ENCODE measurements at places on chromosomes 16 and 17.

GRCh38 chr17:9813166-9813565, 8.7 kb downstream of the GSG1L2 start:
- no peak for DNase-seq

DNA sequence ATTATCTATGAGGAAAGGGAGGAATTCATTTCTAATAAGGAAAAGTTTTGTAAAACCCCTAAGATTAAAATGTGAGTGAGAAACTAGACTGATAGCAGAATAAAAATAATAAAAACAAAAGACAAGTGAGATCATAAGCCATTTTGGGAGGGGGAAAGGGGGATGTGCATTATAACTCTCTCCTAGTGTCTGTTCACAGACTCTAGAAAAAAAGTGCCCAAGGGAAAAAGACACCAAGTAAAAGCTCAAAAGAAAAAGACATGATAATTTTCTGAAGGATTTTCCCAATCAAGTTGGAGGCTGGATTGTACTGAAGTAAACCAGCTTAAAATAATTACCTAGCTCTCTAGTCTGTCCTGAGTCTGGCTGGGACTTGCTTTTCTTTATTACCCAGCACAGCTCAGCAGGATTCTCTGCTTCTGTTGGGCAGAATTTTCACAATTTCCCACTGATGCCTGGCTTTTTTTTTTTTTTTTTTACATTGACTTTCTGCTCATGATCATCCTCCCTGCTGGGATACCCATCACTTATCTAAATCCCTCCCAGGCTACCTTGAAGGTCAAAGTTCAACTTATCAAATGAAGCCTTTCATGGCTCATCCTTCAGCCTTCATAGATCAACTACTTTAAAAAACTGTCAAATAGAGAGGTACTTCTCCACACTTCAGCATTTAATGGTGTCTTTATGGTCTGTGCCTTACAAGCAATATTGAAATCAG, 124.2 kb upstream of the KCNJ16 start:
- no peak for DNase-seq

DNA sequence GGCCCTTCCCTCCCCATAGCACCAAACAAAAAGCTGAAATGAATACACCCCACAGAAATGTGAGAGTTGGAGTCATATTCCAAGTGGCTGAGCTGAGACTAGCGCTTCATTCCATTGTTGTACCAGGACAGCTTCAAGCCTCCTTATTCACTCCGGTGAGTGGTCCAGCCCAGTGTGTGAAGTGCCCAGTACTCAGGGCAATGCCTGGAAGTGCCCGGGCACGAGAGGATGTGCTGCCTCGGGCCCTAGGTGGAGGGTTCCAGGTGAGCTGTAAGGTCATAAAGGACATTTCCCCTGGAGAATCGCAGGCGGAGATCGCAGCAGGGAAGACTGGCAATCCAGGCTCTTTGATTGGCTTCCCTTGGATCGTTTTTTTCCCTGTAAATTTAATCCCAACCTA, 5.4 kb upstream of the CYLD start:
- no peak for DNase-seq

- no peak for DNase-seq
Measured at GRCh38 chr17:27306276-27306835, 12.4 kb downstream of the WSB1 start.

DNA sequence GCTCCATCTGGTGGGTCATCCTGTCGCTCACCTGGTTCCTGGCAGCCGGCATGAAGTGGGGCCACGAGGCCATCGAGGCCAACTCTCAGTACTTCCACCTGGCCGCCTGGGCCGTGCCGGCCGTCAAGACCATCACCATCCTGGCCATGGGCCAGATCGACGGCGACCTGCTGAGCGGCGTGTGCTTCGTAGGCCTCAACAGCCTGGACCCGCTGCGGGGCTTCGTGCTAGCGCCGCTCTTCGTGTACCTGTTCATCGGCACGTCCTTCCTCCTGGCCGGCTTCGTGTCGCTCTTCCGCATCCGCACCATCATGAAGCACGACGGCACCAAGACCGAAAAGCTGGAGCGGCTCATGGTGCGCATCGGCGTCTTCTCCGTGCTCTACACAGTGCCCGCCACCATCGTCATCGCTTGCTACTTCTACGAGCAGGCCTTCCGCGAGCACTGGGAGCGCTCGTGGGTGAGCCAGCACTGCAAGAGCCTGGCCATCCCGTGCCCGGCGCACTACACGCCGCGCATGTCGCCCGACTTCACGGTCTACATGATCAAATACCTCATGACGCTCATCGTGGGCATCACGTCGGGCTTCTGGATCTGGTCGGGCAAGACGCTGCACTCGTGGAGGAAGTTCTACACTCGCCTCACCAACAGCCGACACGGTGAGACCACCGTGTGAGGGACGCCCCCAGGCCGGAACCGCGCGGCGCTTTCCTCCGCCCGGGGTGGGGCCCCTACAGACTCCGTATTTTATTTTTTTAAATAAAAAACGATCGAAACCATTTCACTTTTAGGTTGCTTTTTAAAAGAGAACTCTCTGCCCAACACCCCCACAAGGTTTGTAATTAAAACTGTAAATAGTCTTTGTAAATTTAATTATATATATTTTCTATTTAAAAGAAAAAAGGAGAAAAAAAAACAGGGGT, 1.7 kb downstream of the FZD2 start:
- peak; percentile 67 for DNase-seq

- no peak for DNase-seq
Measured at GRCh38 chr17:60729854-60730253, 52.2 kb downstream of the BCAS3 start.

DNA sequence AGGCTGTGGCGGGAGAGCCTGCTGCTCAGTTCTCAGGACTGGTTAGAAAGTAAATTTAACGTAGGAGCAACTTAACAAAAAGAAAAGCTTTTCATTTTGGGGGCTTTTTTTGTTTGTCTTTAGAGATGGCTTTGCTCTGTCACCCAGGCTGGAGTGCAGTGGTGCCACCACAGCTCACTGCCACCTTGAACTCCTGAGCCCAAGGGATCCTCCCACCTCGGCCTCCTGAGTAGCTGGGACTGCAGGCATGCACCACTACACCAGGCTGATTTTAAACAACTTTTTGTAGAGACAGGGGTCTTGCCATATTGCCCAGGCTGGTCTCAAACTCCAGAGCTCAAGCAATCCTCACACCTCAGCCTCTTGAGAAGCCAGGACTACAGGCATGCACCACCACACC, 205.0 kb downstream of the RPTOR start:
- DNase-seq = no peak

DNA sequence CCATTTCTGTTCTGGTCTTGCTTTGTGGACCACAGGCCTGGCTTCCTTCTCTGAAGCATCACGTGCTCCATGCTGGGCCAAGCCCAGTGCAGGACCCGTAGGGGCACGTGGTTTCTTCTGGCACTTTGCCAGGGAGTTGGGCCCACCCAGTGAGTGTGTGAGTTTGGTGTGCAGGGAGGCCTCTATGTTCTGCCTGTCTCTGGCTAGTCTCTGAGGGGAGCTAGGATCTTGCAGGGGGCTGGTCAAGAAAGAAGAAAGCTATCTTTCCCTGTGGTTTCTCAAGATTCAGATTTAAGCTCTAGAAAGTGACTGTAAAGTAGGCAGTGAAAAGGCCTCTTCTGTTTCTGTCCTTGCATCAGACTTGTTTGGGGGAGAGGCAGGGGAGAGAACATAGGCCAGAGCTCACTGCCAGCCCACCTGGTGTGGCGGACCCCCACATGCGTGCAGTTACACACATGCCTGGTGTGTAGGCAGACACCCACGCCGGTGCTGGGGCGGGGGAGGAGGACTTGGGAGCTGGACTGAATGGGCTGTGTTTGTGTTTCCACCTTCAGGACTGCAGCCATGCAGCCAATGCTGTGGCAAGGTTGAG, 11.8 kb downstream of the LASP1 start:
- DNase-seq = peak; percentile 42

GRCh38 chr16:24837969-24838368, 7.8 kb upstream of the SLC5A11 start:
- DNase-seq = no peak

GRCh38 chr16:80837533-80838147, 33.2 kb upstream of the CDYL2 start:
- DNase-seq = peak; percentile 20

DNA sequence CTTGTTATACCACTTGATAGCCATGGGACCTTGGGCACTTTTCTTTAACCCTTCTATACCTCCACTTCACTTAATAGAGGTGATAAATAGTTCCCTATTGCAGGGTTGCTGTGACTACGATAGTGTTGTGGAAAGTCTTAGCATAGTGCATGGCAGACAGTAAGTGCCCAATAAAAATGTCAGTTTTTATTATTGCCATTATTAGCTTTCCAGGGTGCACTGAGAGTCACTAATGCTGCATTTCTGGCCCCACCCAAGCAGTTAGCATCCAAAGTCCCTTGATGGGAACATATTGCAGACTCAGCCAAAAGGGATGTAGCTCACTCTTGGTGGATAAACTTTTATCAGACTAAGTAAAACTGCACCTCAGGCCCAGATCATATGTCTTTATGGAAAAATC, 41.5 kb upstream of the TEKT3 start:
- DNase-seq = no peak

GRCh38 chr16:73058616-73059409, 10.9 kb upstream of the ZFHX3 start:
- peak; percentile 61 for DNase-seq

DNA sequence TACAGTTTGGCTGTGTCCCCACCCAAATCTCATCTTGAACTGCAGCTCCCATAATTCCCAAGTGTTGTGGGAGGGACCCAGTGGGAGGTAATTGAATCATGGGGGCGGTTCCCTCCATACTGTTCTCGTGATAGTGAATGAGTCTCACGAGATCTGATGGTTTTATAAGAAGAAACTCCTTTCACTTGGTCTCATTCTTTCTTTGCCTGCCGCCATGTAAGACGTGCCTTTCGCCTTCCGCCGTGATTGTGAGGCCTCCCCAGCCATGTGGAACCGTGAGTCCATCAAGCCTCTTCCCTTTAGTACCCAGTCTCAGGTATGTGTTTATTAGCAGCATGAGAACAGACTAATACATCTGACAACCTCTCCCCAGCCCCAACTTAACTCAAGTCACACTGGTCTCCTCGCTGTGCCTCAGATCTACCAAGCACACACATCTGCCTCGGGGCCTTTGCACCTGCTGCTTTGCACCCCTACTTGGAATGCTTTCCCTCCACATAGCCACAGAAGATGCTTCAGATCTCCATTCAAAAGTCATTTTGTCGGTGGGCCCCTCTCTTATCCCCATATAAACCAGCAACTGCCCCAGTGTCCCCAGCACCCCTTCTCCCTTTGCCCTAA, 74.4 kb downstream of the RPH3AL start:
- DNase-seq = no peak
